ENCODE measurements at places on chromosomes 2 and 18. TPM values are rescaled to one million over a fixed set of nuclear protein-coding genes. Genes with fewer than 3 reads are reported as not detected.

Gene CROCC2
- not detected for total RNA-seq

DNA sequence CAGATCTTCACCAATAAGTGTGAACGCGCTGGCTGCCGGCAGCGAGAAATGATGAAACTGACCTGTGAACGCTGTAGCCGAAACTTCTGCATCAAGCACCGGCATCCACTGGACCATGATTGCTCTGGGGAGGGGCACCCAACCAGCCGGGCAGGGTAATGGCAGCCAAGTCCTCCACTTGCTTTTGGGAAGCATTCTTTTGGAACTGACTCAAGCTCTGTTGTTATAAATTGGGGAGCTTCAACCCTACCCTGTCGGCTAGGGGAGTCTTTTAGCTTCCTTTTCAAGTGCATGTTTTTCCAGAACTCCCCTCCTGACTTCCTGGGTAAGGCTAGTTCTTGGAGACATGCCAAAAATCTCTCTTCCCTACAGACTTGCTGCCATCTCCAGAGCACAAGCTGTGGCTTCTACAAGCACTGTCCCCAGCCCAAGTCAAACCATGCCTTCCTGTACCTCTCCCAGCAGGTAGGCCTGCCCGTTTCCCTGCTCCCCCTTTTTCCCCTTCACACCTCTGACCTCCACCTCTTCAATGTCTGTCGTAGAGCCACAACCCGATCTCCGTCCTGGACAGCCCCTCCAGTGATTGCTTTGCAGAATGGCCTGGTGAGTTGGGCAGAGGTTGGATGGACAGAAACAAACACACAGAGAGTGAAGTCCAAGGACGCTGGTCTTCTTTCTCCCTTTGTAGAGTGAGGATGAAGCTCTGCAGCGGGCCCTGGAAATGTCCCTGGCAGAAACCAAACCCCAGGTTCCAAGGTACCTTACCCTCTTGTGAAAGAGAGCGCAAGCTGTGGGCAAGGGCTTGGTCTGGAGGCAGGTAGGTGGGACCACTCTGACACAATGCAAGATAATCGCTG, 1.5 kb downstream of the ZFAND2B start:
- peak; percentile 8 for DNase-seq

- DNase-seq: no peak
These were observed 3.3 kb downstream of the MYCN start for GRCh38 chr2:15943378-15944280.

DNA sequence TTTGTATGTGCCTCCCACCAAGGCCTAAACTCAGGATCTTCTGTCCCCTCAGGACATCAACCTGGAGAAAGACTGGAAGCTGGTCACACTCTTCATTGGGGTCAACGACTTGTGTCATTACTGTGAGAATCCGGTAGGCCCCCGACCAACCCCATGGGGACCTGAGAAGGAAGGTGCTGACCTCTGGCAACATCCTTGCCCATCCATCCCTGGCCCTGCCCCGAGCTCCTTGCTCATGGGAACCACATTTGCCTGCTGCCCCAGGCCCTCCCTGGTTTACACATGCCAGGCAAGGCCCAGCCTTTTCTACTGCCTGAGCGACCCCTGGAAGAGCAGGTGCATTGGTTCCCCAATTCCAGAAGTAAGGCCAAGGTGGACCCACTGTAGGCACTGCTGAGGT, 125.3 kb upstream of the PPP1CB start:
- DNase-seq: no peak

DNA sequence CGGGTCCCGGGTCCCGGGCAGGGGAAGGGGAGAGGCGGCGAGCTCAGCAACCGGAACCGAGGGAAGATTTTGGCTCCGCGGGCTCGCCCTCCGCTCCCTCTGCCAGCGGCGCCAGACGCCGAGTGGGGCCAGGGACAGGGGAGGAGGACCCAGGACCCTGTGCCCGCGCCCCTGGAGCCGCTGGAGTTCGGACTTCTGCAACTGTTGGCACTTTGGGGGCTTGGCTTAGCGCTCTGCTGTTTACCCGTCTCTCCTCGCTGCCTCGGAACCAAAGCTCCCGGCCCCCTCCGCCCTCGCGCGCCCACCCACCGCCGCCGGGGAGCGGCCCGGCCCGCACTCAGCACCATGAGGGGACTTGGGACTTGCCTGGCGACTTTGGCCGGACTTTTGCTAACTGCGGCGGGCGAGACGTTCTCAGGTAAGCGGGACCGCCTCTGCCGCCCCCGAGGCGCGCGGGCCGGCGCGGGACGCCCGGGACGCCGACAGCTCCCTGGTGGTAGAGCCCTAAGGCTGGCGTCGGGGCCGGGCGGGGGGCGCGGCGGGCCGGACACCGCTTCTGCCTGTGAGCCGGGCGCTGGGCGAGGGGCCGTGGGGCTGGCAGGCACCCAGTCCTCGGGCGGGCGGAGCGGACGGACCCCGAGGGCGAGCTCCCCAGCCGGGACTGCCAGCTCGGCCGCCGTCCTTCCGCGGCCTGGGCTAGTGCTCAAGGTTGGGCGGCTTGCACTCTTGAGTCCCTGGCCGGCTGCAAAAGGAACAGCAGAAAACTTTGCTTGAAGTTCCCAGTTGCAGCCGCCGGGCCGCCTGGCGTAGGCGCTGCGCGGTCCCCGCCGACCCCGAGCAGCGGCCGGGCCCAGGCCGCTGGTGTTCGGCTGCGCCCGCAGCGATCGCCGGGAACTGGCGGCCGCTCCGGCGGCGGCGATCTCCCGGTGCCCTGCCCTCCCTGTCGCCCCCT, 634 bp downstream of the PTPRM start:
- DNase-seq: no peak

Data from activated T-helper 2 cell treated with anti-CD3 and anti-CD28 coated beads, Interferon-gamma antibody, Interleukin-2, Interleukin-4, amounts not matched to agents 10 μg/mL and 5 μg/mL and 100 μg/mL, durations not matched to agents 14 hours and 24 hours and 36 hours (primary cell).